Naive thymus-derived CD4-positive, alpha-beta T cell (primary cell): ENCODE measurements at places on chromosomes 2 and 18. TPM values are rescaled to one million over a fixed set of nuclear protein-coding genes. Genes with fewer than 3 reads are reported as not detected.

ANKRD23 gene
- 0.64 TPM for polyA plus RNA-seq

RRM2 gene
- not detected for polyA plus RNA-seq

BOLL gene
- not detected for polyA plus RNA-seq

NYAP2 gene
- not detected for polyA plus RNA-seq

CFC1B gene
- not detected for polyA plus RNA-seq

AMER3 gene
- polyA plus RNA-seq, result not detected

ABCG8 gene
- not detected for polyA plus RNA-seq

CEBPZOS gene
- polyA plus RNA-seq, result 47.4 TPM

COL4A4 gene
- 0.08 TPM for polyA plus RNA-seq

TUBB8B gene
- polyA plus RNA-seq, result not detected

TSPYL6 gene
- not detected for polyA plus RNA-seq

ANKRD12 gene
- polyA plus RNA-seq, result 48.7 TPM

ADRA2B gene
- polyA plus RNA-seq, result not detected

TTN gene
- polyA plus RNA-seq, result 3.1 TPM

NT5C1B gene
- 0.39 TPM for polyA plus RNA-seq

DNA sequence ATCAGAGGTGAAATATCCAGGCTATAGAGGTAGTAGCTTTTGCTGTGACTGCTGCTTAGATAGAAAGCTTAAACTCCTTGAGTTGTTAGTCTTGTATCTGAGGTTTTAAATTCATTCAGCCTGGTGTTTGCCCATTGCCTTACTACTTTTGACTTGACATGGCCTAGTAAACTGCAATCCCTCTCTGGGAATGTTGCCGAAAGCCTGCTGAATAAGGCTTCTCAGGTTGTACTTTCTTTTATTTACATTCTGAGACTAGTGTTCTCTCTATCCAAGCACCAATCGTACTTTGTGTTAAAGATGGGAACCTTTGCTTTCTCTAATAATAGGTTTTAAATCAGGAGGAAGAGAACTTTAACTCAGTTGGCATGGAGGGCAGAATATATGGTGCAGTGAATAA is 357.6 kb upstream of the CWC22 start:
- no peak for DNase-seq

DNA sequence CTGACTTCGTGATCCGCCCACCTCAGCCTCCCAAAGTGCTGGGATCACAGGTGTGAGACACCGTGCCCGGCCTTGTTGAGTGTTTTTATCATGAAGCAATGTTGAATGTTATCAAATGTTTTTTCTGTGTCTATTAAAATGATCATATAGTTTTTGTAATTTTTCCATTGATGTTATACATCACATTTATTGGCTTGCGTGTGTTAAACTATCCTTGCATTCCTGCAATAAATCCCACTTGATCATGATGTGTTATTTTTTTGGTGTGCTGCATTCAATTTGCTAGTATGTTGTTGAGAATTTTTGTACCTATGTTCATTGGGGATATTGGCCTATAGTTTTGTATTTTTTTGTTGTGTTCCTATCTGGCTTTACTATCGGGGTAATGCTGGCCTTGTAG is 113.1 kb upstream of the PARD3B start:
- no peak for DNase-seq

GRCh38 chr2:199602896-199603717 is 145.4 kb upstream of the SATB2 start:
- DNase-seq, result no peak

GRCh38 chr2:74707837-74708236 is 53.8 kb downstream of the SEMA4F start:
- DNase-seq, result no peak

GRCh38 chr2:165475277-165476004 is 5.9 kb downstream of the CSRNP3 start:
- DNase-seq, result no peak

DNA sequence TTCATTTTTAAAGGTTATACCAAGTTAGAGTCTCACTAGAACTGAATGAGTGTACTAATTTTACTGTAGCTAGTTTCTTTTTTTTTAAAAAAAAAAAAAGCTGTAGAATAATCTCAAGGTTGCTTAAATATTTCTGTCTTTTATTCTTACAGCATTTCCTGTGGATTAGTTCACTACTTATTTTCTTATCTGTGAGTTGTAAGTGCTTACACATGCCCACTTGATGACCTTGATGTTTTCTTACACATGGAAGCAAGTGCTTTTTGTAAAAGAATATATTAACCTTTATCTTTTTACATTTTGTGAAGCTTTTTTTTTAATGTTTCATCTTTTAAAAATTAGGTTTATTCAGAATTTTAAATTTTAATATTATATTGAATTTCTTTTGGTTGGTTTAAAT is 57.8 kb downstream of the MSH2 start:
- DNase-seq, result no peak

DNA sequence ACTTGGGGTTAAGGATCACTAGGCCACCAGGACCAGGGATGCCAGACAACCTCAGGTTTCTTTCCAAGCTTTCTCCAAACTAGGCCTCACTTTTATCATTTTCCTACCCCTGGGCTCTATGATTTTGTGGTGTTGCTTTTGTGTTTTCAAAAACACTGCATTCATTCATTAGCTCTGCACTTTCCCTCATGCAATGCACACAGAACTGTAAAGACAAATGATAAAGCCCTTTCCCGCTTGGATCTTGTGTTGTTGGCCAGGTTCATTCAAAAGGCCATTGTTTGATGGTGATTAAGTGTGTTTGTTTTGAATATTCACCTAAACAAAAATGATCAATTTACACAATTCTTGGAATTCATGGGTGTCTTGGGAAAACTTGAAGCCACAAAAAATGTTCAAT is 210.7 kb upstream of the TNP1 start:
- DNase-seq, result no peak

- no peak for DNase-seq
These were observed 260.0 kb upstream of the SIX2 start for GRCh38 chr2:45269149-45269793.

GRCh38 chr2:12824351-12824777 is 107.6 kb downstream of the TRIB2 start:
- no peak for DNase-seq

DNA sequence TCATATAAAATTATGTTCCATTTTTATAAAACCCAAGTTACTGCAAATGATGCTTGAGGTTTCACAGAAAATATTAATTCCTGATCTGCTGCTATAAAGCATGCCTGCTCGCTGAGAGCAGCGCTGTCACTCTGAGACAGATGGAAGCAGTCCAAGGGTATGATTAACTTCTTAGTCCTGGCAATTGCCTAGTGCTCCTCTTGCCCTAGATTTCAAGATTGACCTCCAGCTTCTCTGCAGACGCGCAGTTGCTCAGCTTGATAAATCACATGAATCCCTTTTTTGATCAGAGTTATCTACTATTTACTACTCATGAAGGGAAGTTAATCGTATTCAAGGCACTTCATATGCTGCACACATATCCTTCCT is 154.6 kb upstream of the REV1 start:
- DNase-seq, result no peak

DNA sequence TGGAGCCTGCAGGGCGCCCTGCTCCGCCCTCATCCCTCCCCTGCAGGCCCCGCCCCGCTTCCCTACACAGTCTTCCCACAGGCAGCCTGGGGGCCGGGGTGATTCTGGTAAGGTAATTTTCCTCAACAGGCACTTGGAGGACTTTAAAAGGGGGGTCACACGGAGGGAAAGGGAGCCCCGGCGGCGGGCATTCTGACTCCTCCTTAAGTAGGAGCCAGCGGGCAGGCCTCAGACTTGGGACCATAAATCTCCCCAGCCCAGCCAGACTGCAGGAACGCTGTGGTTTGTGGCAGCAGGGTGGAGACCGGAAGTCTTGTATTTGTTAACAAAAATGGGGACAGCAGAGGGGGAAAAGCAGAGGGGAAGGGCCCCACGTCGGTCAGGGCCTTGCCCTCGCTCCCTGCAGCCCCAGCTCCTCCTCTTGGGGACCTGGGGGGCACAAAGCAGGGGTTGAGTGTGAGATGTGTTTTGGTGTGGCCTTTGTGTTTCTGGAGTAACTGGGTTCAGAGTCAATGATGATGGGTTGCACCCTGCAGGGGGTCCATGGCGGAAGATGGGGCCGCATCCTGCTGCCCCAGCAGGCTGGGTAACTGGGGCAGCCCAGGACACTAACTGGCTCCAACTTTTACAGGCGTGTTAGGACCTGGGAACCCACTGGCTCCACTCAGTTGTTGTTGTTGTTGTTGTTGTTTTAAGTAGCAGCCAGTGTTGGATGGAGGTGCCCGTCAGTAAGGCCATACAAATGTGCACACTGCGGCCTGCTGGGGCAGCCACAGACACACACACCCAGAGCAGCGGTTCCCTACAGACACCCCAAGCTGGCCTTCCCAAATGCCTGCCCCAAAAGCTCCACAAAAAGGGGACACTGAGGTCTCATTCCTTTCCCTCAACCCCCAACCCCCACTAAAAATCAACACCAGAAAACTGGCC is 27.7 kb downstream of the SMAD7 start:
- no peak for DNase-seq

GRCh38 chr2:167986223-167986622 is 261.2 kb downstream of the STK39 start:
- DNase-seq, result no peak
